ENCODE measurements at places on chromosomes 16 and 17.

DNA sequence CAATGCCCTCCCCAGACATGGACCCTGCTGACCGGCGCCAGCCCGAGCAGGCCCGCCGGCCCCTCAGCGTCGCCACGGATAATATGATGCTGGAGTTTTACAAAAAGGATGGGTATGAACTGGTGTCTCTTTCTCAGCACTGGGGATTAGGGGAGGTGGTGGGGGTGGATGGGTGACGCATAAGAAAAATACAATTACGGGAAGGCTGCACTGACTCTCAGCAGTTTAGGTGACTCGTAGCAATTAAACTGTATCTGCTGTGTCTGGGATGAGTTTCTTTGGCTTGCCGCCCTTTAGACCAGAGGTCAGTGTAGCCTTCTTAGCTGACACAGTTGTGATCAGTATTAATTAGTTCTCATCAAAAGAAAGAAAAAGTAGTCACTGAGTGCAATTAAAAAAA, 59.0 kb downstream of the ELAC2 start:
- DNase-seq = no peak

- DNase-seq = peak; percentile 44
Measured at GRCh38 chr16:27109666-27110523, 43.2 kb downstream of the C16orf82 start.

DNA sequence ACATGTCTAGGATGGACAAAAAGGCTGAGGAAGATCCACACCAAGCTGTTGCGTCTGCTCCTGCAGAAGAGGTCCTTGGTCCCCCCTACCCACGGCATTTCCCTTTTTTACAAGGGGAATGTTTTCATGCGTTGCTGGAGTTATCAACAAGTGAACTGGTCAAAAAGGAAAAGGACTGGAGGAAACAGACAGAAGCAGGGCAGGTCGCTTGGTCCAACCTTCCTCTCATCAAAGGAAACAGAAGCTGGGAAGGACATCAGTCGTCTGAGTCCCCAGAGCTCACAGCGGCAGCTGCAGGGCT, 26.1 kb downstream of the PIEZO1 start:
- DNase-seq = no peak

GRCh38 chr16:57349212-57350031, 9.2 kb upstream of the CCL22 start:
- DNase-seq = no peak

DNA sequence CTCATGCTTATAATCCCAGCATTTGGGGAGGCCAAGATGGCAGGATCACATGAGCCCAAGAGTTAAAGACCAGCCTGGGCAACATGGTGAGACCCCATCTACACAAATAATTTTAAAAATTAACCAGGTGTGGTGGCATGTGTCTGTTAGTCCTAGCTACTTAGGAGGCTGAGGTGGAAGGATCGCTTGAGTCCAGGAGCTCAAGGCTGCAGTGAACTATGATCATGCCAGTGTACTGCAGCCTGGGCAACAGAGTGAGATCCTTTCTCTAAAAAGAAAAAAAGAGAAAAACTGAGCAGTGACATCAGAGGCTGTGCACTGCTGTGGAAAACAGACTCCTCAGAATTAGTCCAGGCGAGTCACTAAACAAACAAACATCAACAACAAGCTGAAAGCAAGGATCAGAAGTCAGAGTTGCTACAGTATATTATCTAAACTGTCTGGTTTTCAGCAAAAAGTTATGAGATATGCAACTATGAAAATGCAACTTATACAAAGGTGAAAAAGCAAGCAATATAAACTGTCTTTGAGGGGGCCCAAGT, 39.3 kb downstream of the CBFB start:
- DNase-seq = no peak

GRCh38 chr17:6420173-6420641, 14.7 kb downstream of the AIPL1 start:
- no peak for DNase-seq

DNA sequence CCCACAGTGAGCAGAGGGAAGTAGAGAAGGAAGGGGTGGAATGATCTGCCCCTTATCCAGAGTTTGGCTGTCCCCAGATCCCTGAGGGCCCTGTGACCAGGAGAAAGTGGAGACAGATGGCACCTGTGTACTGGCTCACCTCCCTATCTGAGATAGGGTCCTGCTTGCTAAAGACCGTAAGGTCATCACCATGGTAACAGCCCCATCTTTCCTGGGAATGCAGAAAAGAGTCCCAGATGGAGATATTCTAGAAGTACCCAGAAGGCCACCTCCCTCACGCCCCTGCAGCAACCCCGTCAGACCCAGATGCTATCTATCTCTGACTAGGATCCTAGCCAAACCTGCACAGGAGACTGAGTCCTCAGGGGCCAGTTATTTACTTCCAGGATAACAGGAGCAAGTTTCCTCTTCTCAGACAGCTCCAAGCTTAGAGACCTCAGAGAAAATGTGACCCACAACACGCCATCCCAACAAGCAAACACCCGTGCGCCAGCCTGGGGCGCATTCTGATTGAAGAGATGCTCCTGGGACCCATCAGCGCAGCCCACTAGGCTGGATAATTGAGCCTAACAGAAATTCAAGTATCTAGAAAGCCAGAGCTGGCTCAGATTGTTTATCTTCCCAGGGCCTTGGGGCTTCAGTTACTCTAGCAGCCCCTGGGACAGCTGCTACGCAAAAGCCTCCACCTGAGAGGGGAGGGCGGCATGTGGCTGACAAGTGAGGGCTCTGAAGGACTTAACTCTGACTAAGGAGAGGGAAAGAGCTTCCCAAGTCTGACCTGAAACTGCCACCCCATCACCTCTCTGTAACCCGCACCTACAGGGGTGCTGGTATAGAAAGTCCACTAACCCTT, 1.9 kb downstream of the ORMDL3 start:
- DNase-seq = no peak

- DNase-seq = no peak
Measured at GRCh38 chr16:85863384-85863774, 35.6 kb upstream of the IRF8 start.

DNA sequence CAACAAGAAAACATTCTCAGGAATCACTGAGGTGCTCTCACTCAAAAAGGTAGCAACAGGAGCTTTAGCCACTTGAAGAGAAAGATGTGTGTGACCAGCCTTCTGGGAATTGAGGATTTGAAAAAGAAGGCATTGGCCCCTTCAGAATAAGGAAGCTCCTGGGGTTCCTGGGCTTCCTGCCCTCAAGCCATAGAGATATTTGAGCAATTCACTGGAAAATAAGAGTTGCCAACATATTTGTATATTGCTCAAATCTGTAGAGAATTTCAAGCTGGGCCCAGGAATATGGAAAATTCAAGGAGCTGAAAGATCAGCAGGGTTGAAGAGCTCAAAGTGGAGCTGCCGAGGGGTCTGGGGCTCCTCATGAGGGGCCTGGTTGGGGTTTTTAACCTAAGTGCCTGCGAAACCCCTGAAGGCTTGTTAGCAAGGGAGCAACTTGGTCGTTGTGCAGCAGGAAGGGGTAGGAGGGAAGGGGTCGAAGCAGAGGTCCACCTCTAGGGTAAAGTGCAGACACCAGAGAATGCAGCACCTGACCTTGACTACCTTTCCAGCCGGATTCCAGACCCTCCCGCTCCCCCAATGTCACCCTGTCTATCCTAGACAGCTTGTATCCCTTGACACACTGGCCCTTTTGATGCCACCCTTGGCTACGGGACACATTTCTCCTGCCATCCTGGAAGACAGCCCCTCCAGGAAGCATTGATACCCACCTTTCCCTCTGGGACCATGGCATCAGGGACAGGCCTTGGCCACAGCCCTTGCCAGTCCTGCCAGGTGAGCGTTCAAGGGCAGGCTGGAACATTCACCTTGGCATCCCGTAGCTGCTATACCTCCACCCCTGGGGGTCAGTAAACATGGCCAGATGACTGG, 67.6 kb upstream of the SREBF1 start:
- DNase-seq = no peak

GRCh38 chr16:74623214-74623838, 16.4 kb upstream of the GLG1 start:
- peak; percentile 46 for DNase-seq

GRCh38 chr17:4631431-4631830, 10.0 kb downstream of the ALOX15 start:
- no peak for DNase-seq

- no peak for DNase-seq
Measured at GRCh38 chr17:67594115-67594880, 123.4 kb upstream of the NOL11 start.

DNA sequence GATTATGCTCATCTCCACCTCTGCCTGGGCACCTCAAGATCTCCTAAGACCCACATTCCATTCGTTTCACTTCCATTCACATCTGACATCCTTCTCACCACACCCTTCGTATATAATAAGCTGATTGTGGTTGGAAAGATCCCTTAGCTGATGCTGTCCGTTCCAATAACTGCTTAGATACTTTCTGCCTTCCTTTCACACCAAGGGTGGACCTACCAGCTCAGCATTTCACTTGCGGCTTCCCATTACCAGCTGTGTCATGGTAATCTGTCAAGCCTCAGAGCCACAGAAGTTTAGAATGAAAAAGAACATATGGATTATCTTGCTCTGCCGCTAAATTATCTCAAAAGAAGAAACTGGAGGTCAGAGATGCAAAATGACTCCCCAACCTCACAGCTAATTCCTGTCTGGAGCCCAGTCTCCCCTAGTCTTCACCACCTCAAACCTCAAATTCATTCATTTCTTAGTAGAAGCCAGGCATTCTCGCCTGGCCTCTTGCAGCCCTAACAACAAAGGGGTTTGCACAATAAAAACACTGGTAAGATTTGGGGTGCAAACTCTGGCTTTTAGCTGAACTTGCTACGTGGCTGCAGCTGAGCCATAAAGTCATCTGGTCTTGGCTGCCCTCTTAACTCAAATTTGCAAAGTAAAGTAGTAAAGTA, 182.8 kb upstream of the HS3ST3A1 start:
- no peak for DNase-seq

DNA sequence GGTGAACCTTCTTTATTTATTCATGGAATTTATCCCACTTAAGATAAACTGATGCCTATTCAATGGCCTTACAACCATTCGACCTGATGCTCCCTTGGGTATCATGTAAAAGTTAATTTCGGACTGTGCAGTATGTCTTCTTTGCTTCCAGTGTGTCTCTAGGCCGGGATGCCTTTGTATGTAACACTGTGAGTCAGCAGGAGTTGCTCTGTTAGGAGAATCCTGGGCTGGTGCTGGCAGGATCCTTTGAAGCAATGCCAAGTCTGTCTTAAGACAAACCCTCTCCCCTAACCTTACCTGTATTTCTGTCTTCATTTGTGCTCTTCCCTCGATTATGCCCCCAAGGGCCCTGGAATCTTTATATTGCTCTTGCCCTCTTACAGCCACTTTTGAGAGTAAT, 37.9 kb upstream of the ABCA8 start:
- DNase-seq = no peak

DNA sequence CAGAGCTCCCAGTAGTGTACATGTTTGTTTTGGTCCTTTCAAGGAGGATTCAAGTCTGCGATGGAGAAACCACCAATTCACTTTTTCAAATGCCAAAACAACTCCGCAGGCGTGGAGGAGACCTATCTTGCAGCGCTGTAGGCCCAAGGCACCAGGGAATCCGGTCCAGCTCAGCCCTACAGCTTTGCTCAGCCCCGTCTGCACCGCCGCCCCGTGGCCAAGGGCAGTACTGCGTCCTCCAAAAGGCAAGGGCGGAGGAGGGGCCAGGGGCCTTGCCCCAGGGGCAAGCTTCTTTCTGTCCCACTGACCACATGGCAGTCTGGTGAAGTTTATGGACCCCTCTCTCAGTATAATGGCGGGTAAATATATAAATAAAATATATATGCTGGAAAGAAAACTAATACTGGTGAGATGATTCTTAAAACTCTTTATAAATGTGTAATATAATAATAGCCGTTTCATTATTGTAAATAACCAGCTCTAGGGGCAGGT, 709 bp upstream of the CD300LG start:
- DNase-seq = peak; percentile 45

GRCh38 chr16:79272141-79272577, 328.4 kb downstream of the MAF start:
- DNase-seq = no peak

DNA sequence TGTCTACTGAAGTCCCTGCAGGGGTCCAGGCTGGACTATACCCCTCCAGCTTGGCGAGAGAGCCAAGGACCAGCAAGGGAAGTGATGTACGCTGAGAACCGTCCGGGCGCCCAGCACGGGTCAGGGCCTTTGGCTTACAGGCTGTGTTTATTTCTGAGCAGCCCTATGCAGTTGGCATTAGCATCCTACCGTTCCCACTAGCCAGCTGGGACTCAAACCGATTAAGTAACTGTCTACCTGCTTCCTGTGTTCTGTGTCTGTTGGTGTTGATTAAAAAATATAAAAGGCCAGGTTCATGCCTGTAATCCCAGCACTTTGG, 73.8 kb downstream of the CMIP start:
- no peak for DNase-seq

GRCh38 chr17:33218698-33219601, 74.1 kb downstream of the ASIC2 start:
- DNase-seq = peak; percentile 43

Data from hippocampal formation (tissue), 2 donors.